ENCODE measurements at places on chromosomes 4 and X.

DNA sequence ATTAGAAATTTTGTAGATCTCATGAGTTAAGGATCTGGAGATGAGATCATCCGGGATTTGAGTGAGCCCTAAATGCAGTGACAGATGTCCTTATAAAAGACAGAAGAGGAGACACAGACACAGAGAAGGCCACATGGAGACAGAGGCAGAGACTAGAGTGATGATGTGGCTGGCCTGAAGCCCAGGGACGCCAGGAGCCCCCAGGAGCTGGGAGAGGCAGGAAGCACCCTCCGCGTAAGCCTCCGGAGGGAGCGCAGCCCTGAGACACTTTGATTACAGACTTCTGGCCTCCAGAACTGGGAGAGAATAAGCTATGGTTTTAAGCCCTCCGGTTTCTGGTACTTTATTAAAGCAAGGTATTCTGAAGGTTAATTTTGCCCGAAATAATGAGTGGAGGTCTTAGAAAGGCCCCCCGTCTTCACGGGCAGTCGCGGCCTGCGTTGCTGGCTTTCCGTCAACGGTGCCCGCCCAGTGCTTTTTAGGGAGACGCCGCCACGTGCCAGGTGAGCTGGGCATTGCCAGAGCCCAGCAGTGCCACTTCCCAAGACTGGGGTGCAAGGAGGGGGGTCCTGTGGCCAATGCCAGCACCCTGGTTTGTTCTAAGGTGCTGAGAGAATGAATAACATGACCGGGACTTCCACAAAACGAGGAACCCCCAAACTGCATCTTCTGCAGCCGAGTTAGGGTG is 8.1 kb downstream of the DHRSX start:
- DNase-seq, result no peak

DNA sequence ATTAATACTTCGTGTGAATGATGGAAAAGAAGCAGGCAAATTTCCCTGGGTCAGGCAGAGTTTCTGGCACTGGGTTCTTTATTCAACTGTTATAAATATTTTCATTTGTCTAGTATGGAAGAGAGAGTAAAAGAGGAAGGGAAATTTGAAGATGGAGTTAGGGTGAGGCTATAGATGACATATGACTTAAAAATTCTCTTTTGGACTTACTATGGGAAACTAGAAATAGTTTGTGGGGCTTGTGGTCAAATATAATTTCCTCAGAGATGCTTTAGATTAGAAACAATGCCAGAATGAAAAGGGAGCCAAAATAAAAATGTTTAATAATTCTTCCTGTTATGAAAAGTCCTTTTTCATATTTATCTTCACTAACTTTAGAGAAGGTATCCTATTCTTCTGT is 103.2 kb downstream of the GC start:
- DNase-seq, result no peak

- DNase-seq, result no peak
These were observed 220.1 kb downstream of the DLG3 start for GRCh38 chrX:70664726-70665125.

- no peak for DNase-seq
These were observed 33.3 kb upstream of the FGFR3 start for GRCh38 chr4:1759818-1760223.

DNA sequence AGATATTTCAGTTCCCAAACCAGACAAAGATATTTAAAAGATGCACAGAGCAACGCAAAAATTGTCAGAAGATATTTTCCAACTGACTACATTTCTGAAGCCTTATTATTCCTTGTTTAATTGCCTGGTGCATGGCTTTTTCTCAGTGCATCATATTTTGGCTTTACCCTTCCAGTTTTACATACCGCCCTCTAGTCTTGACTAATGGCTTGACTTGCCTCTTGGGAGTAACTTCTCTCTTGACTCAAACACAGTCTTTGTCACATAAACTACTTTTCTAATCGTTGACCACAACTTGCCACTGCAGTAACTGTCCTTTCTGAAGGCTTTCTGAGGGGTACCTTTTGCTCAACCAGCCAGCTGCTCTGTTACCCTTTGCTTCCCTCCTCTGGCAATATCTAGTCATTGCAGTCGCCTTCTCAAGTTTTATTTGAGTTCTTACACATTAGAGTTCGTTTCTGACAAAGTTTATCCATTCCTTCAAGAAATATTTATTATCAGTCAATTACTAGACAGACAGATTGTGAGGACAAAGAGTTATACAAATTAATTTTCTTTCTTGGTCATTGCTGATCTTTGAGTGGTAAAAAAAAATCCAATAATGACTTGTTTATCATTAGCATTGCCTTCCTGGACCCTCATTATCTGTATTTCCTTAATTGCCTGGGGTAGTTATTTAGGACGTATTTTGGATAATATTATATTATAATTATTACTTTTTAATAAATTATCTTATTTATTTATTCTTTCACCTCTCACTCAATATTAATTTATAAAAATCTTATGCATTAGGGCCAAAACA is 506.9 kb upstream of the PCDH10 start:
- peak; percentile 66 for DNase-seq

DNA sequence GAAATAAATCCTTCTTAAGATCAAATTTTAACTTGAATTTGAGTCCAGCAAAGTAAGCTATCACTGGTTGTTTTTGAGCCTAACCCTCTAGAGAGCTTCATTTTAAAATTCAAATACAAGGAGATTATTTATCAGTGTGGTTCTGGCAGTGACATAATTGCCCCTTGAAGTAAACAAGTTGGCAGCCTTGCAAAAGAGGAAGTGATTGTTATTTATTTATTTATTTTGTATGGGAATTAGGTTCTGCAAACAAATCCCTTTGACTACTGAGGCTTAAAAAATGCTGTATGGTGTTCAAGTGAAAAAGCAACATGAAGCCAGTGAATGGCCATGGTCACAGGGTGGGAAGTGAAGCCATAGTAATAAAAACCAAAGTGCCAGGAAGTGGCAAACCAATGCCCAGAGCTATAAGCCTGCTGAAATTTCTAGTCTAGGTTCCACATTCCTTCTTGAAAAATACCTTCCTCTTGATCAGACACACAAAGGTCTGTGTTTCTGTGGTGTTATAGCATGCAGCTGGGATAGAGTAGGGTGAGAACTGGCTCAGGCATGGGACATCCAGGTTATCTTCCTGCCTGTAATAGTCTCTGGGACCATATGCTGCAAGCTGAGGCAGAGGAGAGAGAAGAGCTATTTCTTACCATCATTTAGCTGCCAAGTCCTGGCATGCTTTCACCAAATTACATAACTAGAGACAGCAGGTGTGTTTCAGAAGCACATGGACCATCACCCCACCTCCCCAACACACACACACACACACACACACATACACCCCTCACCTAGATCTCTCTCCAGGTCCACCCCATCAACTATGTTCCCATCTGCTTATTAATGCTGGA is 47.1 kb upstream of the TSPAN7 start:
- no peak for DNase-seq

DNA sequence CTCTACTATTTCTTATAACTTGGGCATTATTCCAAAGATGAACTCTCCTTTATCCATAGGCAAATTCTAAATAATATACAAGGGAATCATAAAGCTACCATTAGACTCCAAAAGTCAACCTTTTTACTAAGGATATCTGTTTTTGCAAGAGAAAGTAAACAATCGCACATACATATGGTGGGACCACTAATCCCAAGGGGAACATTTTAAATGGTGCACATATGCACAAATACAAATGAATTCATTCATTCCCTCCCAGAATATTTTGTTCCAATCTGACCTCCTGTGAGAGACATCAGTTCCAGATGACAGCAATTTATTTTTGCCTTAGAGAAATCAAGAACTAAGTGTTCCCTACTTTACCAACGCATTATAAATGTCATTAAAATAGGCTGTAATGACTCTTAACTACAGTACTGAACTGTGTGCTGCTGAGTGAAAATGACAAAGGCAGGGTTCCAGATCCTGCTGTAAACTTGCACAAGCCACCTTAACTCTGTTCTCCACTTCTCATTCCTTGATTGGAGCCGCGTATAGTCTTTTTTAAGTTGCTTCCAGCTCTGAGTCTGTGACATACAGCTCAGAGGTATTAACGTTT is 2.0 kb downstream of the DHX15 start:
- DNase-seq, result no peak

- DNase-seq, result no peak
These were observed 640.3 kb downstream of the TRIML1 start for GRCh38 chr4:188779581-188779980.

DNA sequence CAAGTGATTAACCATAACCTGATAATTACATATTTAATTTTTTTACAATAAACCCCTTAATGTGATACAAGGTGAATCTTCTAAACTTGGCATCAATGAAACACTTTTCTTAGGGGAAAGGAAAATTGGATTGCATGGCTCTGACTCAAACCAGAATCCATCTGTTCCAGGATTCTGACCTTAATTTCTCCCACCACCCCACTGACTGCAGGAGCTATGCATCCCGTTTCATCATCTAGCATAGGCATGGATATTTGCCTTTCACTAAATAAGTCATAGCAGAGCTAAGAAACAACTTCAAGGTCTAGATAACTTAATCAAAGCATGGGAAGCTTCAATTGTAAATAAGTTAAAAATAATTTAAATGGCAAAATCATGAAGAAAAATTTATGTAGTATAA is 156.3 kb downstream of the BTC start:
- DNase-seq, result no peak

GRCh38 chrX:44842550-44843317 is 1.1 kb upstream of the DUSP21 start:
- DNase-seq, result no peak

- peak; percentile 28 for DNase-seq
These were observed 18.9 kb upstream of the HERC3 start for GRCh38 chr4:88573276-88573980.

DNA sequence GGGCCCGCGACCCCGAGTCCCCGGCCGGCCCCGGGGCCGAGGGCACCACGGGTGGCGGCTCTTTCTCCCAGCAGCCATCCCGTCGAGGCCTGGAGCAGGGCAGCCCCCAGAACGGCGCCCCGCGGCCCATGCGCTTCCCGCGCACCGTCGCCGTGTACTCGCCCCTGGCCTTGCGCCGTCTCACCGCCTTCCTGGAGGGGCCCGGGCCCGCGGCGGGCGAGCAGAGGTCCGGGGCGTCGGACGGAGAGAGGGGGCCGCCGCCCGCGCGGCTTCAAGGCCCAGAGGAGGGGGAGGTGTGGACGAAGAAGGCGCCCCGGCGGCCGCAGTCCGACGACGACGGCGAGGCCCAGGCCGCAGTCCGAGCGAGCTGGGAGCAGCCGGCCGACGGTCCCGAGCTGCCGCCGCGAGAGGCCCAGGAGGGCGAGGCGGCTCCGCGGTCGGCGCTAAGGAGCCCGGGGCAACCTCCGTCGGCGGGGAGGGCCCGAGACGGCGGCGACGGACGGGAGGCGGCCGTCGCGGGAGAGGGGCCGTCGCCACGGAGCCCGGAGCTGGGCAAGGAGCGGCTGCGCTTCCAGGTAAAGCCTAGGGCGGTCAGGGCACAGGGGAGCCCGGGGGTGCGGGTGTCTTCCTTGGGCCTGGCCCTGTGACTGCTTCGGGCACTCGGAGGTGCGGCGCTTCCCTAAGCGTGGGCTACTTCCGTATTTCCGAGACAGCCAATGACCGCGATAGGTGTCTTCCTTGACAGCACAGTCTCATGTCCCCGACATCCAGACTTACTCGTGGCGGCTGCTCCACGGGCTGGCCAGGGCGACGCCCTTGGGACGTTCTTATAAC is 845 bp downstream of the ZAR1 start:
- DNase-seq, result peak; percentile 63

DNA sequence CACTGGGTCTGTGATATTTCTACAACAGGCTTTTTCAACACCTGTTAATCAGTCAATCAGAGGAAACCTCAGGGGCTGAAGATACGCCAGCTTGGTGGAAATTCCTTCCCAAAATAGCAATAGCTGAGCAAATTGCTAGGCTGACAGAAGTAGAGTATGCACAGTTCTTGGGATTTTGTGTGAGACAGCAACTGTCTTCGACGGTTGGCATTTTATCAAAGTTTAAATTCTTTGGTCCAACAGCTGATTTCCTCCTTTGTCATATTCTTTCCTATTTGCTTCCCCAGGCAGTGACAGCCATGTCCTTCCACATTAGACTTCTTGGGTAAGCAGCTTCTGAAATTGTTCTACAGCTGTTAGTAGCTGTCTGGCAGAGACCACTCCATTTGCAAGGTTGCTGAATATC is 8.0 kb upstream of the PALLD start:
- DNase-seq, result no peak

DNA sequence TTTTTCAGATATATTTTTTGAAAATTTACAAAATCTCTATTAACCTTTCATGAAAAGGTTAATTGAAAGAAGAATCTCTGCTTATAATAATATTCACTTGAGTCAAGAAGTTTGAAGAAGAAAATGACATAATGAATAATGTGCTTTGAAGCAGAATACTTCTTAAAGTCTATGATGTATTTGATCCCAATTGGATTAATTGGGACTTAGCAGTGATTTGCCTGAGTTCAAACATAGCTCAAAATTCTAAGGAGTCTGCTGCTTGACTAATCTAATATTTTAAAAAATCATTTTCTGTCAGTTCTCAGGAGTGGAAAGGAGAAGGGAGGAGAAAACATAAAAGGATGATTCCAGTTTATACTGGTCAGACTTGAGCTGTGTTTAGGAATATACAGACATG is 1150.4 kb upstream of the INTU start:
- no peak for DNase-seq

GRCh38 chr4:39763714-39764572 is 66.0 kb downstream of the UBE2K start:
- DNase-seq, result peak; percentile 52

- DNase-seq, result no peak
These were observed 48.3 kb downstream of the ANAPC4 start for GRCh38 chr4:25425361-25425760.

- no peak for DNase-seq
These were observed 157.1 kb downstream of the PDGFRA start for GRCh38 chr4:54386042-54386669.

DNA sequence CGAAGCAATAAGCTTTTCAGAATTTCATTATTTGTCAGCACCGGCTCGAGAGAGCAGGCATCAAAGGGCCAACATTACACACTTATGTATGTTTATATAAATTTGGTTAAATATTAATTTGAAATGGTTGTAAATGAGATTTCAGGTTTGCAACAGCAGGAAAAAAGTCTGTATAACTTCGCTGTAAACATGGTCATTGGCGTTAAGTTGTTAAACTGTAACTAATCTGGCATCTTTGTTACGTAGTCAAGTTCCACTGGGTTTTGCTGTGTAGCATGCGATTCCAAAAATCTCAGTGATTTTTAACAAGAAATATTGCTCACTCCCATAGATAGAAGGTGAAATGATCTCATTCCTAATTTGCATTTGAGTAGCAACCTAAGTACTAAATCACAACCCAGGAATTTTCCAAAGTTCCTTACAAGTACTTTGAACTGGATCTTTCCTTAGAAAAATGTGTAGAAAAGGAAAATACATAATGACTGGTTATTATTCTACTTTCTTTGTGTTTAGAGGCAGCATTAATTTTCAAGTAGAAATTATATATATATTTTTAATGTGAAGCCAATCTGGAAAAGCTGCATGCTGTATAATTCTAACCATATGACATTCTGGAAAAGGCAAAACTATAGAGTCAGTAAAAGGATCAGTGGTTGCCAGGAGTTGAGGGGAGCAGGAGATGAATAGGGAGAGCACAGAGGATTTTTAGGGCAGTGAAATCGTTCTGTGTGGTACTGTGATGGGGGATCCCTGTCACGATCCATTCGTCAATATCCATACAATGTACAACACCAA is 222.1 kb downstream of the CBR4 start:
- DNase-seq, result peak; percentile 65
